AG09309 (cell line): ENCODE measurements at places on chromosomes 6 and 20.

- no peak for DNase-seq
Observed at GRCh38 chr6:5276581-5276980, 15.3 kb downstream of the FARS2 start.

GRCh38 chr6:124197148-124197547 lies 393.5 kb downstream of the NKAIN2 start:
- DNase-seq, result no peak

DNA sequence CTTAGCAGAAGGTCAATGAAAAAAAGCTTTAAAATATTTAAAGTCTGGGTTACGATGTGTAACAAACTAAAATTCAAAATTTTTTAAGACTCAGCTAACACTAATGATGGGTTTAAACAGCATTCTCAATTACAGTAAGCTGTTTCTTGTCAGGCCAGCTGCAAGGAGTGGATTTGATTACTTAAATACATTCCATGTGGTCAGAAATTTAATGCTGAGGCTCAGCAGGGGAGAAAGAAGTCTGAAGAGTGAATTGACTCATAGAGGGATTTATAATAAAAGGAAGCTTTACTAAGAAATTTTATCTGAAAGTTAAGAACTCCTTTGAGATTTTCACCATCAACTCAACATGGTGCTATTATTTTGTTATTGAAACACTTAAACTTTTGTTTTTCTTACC lies 398.6 kb downstream of the KHDRBS2 start:
- no peak for DNase-seq

GRCh38 chr20:46127396-46128010 lies 9.4 kb downstream of the CD40 start:
- DNase-seq, result no peak

GRCh38 chr20:17679941-17680835 lies 1.9 kb downstream of the RRBP1 start:
- no peak for DNase-seq

DNA sequence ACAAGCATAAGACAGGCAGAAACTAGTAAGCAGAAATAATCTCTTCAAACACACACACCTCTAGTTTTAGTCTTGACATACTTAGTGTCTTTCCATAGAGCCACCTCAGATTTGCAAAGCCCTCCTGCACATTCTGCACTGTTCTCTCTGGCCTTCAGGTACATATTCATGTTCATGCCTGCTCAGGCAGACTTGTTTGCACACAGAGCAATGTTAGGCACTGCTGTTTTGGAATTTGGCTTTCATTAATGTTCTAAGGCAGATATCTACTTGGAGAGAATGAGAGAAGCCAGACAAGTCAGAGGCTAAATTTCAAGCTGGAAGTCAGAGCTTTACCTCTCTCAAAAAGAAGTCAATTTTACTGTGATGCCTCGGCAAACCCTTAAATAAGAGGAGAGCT lies 21.3 kb upstream of the DST start:
- DNase-seq, result no peak

DNA sequence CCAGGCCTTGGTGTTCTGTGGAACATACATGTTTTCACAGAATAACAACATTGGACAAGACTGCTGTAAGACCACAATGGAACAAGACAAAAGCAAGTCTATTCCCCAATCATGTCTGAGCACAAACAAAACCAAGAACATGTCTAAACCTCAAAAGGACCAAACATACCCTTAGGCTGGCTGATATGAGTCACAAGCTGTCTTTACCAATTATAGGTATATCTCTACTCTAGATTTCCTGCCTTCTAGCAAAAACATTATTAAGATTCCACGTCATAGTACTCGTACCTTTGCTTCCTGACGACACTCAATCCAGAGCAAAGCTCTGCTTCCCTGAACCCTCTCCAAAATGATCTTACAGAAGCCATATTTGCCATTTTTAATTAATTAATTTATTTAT lies 15.4 kb upstream of the L3MBTL1 start:
- no peak for DNase-seq

- DNase-seq, result no peak
Observed at GRCh38 chr20:6466075-6466810, 301.2 kb upstream of the BMP2 start.

DNA sequence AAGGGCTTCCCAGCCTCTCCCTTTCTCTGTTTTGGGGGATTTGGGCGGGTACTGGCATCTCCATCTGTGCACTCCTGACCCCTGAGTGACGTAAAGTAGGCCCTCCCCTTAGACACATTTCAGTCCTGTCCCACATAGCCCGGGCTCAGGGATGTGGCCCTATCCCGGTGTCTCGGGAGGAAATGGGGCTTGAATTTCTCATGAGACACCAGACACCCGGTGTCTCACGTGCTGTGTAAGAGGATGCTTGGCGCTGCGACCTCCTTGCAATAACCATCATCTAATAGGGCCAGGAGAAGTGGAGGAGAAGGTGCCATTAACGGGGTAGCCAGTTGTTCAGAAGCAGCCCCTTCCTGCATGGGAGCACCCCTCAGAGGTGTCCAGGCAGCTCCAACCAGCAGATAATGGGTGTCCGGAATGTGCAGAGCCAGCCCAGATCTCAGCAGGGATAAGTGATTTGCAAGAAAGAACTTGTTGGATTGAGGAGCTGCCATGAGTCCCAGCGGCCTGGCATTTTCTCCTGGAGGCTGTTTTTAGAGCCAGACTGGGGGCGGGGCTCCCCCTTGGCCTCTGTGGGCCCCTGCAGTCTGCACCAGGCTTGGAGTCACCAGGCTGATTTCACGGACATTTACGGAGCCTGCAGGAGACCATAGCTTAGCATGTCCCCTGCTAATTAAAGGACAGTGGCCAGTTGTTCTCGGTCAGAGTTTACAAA lies 372.0 kb downstream of the PREX1 start:
- DNase-seq, result no peak

DNA sequence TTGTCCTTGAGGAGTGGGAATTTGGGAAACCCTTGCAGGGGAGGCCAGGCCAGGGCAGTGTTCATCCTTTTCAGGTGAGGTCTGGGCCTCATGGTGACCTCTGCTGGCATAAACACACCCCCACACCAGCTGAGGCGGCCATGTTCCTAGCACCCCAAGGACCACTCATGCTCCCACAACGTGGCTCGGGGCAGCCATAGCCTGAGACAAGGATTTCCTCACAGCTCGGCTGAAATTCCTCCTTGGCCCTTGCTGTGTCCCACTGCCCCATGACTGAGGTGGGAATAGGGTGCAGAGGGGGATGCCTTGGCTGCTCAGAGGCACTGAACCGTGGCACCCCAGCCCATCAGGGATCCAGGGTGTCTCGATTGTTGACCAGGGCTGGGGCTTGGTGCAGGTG lies 27.3 kb upstream of the SPDEF start:
- DNase-seq, result no peak

DNA sequence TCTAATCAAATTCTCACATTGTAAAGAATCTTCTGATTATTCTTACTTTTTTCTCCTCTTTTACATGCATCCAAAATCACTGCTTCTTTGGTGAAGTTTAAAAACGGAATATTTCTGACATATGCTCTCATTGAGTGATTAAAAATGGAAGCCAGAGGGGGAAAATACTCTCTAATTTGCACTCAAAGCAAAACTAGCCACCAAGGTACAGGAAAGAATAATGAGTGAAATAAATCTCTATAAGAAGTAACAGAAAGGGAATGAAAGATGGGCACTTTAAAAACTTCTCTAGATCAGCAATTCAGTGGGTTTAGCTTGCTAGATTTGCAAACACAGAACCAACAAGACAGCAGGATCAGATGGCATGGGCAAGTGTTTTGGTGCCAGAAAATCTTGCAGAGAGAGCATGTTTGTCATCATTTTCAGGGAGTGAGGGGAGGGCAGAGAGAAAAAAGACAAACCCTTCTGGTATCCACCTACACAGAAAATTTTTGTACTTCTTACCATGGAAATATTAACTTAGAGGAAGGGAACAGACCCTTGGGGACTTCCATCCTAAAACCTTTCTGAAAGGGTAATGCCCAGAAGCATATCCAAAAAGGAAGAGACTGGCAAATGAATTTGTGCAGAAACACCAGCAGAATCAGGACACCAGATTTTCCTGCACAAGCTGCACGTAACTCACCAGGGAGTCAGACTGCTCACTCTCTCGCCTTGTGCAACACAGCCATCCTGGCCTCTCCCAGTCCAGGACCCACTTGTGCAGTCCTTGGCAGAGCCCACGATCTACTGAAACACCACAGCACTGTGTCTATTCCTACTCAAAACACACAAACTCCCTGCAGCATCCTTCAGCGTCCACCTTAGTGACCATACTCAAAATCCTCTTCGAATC lies 270.2 kb upstream of the PRDM1 start:
- DNase-seq, result no peak

- no peak for DNase-seq
Observed at GRCh38 chr6:119172824-119173223, 94.4 kb upstream of the FAM184A start.

GRCh38 chr6:112781241-112781640 lies 434.1 kb downstream of the RFPL4B start:
- no peak for DNase-seq

DNA sequence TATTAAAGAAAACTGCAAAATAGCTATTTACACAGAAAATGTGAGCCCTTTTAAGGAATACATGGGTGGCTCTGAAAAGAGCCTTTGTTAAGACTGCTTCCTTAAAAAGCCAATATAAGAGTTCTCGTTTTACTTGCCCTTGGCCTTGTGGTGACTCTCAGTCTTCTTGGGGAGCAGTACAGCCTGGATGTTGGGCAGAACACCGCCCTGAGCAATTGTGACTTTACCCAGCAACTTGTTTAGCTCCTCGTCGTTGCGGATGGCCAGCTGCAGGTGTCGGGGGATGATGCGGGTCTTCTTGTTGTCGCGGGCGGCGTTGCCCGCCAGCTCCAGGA lies 111.5 kb downstream of the HFE start:
- DNase-seq, result no peak

- DNase-seq, result no peak
Observed at GRCh38 chr6:156102129-156102528, 646.5 kb upstream of the NOX3 start.

DNA sequence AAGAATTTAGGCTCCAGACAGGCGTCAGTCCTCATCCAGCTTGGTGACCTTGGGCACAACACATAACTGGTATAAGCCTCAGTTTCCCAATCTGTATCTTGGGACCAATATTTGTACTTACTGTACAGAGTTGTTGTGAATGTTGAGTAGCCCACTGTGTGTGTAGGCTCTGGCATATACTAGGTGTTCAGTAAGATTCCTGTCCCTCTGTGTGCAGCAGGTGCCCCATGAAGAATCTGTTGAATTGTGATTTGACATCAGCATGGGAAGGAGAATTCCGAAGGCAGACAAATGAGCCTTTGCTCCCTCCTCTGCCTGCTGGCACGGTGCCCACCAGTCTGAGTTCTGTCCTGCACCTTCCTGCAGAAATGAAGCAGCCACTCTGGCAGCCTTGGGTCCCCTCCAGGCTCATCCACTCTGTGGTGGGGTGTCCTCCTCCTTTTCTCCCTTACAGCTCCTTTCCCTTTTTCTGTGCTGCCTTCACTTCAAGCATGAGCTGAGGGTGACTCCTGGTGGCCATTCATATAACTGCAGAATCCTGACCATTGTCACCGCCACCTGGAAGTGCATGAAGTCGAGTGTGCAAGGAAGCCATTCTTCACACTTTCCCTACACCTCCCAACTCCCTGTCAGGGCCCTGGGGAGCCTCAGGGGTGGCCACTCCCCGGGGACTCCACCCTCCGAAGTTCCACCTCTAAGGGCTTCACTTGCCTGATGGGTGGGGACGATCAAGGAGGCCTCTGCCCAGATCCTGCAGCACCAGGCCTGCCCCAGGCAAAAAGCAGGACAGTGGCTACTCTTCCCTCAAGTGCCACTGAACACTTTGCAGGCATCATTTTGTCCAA lies 48.2 kb downstream of the MRPL14 start:
- DNase-seq, result no peak

- no peak for DNase-seq
Observed at GRCh38 chr20:37238935-37239451, 22.6 kb downstream of the GHRH start.

GRCh38 chr6:160030103-160030502 lies 61.2 kb downstream of the IGF2R start:
- DNase-seq, result peak; percentile 84

DNA sequence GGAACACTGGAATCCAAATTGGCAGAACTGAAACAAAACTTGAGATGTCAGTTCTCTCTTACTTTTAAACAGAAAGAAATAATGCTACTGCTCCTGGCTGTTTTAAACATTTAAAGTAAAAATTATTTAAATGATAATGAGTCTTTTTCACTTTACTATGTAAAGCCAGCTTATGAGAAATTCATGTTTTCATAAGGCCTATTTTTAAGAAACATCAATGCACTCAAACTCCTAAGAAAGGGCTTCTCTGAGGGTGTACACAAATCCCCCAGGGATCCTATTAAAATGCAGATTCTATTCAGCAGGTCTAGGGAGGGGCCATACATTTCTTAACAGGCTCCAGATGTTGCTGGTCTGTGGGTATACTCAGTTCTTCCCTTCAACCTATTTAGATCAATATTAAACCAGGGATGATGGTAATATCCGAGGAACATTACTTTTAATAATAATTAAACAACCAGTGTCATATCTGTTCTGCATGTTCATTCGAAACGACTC lies 2.3 kb downstream of the FERMT1 start:
- no peak for DNase-seq

- DNase-seq, result no peak
Observed at GRCh38 chr20:14922503-14923267, 585.3 kb upstream of the FLRT3 start.

GRCh38 chr6:112575309-112575834 lies 228.2 kb downstream of the RFPL4B start:
- DNase-seq, result no peak

GRCh38 chr6:128499079-128499731 lies 21.2 kb downstream of the PTPRK start:
- DNase-seq, result no peak

DNA sequence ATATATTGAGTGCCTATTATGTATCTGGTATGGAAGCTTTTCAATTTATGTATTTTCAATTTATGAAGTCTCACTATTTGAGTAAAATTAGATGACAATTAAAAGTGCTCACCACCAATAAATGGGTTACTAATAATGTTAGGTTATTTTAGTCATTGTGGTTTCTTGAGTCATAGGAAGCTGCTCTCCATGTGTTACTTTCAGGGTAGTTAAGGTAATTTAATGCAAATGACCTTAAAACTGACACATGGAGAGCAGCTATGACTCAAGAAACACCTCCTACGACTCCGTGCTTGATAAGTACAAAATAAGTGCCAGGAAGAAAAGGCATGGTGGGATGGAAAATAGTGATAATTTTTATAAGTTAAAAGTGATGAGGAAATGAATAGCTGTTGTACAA lies 16.5 kb upstream of the TINAG start:
- DNase-seq, result no peak
